ENCODE measurements at places on chromosomes 16 and 17. TPM values are rescaled to one million over a fixed set of nuclear protein-coding genes. Genes with fewer than 3 reads are reported as not detected.

The KRT26 gene
- total RNA-seq = not detected

The TNFRSF13B gene
- total RNA-seq = 5.7 TPM

The KRT40 gene
- not detected for total RNA-seq

The TBC1D3H gene
- not detected for total RNA-seq

The TBC1D26 gene
- 0.35 TPM for total RNA-seq

The CIBAR2 gene
- not detected for total RNA-seq

The DPEP1 gene
- not detected for total RNA-seq

The KCNJ2 gene
- 0.57 TPM for total RNA-seq

The RNF157 gene
- 1.3 TPM for total RNA-seq

The CD300E gene
- total RNA-seq = not detected

The GCGR gene
- total RNA-seq = not detected

The MT1G gene
- total RNA-seq = not detected

The RAB26 gene
- 9.5 TPM for total RNA-seq

DNA sequence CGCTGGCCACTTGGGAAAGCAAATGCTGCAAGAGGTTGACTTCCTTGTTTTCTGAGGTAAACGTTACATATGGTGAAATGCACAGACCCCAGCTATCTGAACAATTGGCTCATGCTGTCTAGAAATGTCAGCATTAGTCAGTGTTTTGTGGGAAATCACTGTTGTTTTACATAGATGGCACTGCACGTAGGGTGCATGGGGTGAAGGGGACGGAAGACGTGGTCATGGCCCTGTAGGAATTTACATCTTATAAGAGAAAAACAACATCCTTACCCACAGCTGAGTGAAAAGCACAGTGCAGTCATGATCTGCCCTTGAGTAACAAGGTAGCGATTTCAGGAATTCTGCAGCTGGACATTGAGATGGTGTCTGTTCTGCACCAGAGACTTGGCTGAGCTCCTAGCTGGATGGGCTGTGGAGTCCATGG lies 15.2 kb downstream of the RPTOR start:
- no peak for DNase-seq

DNA sequence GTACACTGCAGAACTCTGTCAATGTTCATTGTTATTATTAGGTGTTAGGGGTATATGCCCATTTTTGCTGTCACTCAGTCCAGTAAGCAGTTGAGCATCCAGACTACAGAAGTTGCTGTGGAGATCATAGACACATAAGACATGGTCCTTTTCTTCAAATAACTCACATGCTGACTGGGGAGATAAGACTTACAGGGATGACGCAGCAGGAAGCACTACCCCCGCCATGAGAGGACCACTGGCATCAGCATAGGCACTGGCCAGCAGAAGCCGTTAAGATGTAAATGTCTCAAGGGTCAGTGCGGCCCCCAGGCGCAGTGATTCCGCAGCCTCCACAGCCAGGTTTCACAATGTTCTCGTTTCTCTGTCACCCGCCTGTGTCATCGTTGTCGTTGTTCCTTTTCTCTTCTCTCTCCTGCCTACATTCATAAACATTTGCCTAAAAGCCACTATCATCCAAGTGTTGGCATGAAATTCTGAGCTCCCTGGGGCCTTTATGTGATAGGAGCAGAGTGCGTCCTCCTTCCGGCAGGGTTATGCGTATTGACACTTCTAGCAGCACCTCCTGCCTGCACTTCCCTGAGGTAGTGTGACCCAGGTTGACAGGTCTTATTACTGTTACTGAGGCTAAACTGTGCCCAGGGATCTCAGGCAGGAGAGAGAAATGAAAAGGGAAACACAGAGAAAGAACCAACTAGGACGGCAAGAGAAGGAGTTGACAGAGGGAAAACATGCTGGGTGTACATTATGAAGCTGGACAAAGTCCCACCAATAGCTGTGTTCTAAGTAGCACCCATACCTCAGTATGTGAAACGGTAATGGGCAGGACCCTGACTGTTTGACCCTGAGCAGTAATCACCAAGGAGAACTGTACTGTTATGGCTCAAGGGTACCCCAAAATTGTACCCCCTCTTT lies 17.9 kb downstream of the TANGO6 start:
- DNase-seq = no peak

DNA sequence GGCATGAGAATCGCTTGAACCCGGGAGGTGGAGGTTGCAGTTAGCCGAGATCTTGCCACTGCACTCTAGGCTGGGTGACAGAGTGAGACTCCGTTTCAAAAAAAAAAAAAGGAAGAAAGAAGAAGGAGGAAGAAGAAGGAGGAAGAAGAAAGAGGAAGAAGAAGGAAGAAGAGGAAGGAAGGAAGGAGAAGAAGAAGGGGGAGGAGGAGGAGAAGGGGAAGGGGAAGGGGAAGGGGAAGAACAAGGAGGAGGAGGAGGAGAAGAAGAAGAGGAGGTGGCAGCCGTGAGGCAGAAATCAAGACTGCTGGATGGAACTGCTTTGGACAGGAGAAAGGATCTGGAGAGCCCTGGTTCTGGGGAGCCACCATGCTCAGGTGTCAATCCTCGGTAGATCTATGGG lies 29.7 kb upstream of the PEMT start:
- DNase-seq = no peak

DNA sequence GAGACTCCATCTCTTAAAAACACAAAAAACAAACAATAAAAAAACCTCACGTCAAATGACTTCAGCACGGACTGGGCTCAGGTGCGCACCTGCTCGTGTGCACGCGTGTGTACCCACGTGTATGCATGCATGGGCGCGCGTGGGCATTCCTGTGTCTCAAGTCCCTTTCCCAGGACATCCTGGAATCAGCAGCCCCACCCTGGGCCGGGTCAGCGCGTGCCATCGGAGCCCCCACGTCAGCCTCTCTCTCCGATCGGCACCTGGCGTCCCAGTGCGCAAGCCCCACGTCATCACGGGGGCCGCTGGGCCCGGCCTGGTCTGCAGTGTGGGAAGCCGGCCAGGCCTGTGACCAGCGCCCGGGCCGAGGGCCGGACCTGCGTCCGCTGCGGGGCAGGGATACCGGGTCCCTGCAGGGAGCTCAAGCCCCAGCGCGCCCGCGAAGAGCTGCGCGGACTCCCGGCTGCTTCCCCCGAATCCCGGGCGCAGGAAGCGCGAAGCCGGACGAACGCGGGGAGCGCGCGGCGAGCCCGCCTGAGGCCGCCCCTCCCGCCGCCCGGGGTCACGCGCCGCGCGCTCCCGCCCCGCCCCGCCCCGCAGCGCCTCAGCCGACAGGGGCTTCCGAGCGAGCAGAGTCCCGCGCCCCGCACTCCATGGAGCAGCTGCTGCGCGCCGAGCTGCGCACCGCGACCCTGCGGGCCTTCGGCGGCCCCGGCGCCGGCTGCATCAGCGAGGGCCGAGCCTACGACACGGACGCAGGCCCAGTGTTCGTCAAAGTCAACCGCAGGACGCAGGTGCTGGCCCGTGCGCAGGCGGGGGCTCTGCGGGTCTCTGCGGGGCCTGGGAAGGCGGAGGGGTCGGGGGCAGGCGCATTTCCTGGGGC lies at the start of gene FN3K:
Gene FN3K, plus strand, starts transcription at position 629 of the 880 bp plus-strand sequence. Its CDS starts 22 bp downstream, at position 651.
- DNase-seq = no peak

- no peak for DNase-seq
Measured at GRCh38 chr17:4310354-4311060, 46.7 kb upstream of the ANKFY1 start.

DNA sequence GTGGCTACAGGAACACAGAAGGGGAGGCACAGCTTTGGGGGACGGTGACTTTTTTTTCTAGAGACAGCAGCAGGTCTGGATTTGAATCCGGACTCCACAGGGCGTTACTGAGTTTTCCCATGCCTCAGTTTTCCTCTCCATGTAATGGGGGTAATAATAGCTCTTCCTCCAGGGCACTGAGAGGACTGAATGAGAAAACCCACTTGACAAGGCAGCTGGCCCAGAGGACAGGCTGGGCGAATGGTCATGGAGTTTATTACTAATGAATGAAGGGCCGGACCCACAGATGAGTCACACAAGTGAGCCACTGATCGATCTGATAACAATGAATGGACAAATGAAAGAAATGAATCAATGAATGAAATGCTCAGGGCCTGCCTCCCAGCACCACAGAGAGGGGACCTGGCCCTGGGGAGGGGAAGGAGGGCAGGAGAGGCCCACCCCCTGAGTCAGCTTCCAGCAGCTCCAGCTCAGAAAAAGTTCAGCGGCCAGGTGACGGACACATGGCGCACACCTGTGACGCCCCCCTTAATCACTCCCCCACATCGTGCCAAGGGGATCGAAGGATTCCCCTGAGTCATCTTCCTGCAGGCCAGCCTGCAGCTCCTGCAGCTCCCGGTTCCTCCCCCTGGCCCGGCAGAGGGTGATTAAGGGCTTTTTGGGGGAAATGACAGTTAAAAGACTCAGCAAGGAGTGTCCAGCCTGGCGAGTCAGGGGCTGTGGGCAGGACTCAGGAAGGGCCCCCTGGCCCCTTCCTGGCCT lies 54.3 kb downstream of the SOCS1 start:
- DNase-seq = no peak

- no peak for DNase-seq
Measured at GRCh38 chr16:23279721-23280153, 22.4 kb upstream of the SCNN1B start.

DNA sequence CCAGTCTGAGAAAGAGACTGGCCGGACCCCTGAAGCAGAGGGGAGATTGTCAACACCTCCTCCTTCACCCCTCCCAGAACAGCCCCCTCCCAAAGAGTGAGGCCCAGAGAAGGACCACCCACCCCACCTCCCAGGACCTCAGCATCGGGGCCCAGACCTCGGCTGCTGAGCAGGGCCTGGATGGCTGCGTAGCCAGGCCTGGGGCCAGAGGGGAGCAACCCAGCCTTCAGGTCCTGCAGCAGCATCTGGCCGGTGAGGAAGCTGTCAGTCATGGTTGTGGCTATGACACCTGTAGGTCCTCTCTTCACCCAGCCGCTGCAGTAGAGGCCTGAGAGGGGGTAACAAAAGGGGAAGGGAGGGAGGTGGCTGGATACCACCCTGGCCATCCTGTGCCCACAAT lies 3.2 kb upstream of the GRIN2C start:
- no peak for DNase-seq

DNA sequence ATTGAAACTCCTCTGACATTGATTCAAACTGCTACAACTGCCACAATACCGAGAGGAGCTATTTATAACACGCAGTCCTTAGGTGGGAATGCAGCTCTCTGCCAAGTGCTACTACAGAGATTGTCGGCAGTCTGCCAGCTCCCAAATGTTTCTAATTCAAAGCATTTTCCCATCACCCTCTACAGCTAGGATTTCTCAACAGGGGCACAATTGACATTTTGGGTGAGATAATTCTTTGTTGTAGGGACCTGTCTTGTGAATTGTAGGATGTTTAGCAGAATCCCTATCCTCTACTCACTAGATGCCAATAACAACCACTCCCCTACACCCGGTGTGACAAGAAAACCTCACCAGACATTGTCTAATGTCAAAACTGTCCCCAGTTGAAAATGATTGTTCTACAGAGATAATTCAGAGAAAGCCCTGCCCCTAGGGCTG lies 7.8 kb upstream of the N4BP1 start:
- no peak for DNase-seq

DNA sequence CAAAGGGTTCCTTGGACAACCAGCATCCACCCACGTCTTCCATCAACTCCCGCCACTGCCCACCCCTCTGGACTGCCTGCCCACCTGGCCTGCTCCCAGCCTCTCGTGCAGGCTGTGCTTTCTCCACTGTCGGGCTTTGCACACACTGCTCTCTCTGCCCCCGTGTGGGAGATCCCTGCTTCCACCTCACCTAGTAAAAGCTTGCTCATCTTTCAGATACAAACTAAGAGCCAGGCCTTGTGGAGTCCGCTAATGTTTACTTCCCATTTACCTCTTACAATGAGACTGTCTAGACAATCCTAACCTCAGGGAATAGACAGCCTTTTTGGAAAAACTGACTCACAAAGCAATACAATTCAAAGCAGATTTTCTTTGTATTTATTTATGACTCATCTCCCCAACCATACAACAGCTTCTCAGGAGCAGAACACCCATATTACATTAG lies 67.6 kb downstream of the USP31 start:
- DNase-seq = no peak

- no peak for DNase-seq
Measured at GRCh38 chr16:86121374-86122010, 222.5 kb downstream of the IRF8 start.

- DNase-seq = peak; percentile 61
Measured at GRCh38 chr16:88983771-88984687, 7.0 kb upstream of the CBFA2T3 start.
